AG08395 (cell line): ENCODE measurements at places on chromosomes 3 and 15.

GRCh38 chr3:12734960-12735359, 24.1 kb downstream of the TMEM40 start:
- no peak for DNase-seq

DNA sequence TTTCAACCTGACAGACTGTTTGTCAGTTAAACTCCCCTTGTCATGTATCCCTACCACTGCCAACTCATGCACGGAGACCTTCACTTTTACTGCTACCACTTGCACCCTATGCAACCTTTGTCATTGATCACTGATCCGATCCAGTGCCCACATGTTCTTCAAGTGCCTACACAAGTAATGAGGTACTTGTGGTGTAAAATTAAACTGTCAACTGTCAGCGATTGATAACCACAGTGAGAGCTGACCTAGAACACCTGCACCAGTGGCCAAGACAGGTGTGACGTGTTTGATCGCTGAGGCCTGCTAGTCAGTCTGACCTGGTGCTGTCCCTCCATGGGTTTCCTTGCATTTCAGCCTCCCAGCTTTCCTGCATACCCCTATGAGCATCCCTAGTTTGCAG, 55.6 kb downstream of the MECOM start:
- no peak for DNase-seq

DNA sequence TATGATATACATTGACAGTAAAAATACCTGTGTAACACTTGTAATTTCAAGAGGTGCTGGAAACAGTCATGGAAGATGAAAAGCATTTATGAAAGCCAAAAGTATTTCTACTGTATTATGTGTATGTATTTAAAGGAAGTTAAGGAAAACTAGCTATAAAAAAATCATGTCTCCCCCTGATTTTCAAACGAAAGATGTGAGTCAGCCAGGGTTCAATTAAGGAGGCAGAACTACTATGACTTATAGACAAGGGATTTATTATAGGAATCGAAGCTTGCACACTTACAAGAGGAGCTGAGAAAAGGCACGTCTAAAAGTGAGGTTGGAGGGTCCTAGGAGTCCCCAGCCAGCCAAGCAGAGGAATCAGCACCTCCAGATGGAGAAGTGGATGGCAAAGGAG, 119.4 kb downstream of the SUCLG2 start:
- no peak for DNase-seq

GRCh38 chr3:128359846-128360642, 106.6 kb downstream of the DNAJB8 start:
- no peak for DNase-seq

GRCh38 chr3:187737368-187738070, 7.7 kb downstream of the BCL6 start:
- DNase-seq, result peak; percentile 53

DNA sequence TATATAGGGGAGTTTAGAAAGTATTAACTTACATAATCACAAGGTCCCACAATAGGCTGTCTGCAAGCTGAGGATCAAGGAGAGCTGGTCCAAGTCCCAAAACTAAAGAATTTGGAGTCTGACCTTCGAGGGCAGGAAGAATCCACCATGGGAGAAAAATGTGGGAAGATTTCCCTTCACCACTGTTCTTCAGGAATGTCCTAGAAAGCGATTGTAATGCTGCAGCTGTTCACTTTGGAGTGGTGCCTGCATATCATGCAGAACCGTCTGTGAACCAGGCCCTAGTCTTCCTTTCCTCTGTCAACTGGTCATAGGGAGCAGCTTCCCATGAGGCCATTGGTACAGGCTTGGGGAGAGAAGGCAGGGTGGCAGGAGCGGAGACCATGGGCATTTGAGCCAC, 497.9 kb upstream of the ARPP21 start:
- DNase-seq, result no peak

GRCh38 chr3:39927479-39927878, 118.1 kb downstream of the MYRIP start:
- DNase-seq, result no peak

DNA sequence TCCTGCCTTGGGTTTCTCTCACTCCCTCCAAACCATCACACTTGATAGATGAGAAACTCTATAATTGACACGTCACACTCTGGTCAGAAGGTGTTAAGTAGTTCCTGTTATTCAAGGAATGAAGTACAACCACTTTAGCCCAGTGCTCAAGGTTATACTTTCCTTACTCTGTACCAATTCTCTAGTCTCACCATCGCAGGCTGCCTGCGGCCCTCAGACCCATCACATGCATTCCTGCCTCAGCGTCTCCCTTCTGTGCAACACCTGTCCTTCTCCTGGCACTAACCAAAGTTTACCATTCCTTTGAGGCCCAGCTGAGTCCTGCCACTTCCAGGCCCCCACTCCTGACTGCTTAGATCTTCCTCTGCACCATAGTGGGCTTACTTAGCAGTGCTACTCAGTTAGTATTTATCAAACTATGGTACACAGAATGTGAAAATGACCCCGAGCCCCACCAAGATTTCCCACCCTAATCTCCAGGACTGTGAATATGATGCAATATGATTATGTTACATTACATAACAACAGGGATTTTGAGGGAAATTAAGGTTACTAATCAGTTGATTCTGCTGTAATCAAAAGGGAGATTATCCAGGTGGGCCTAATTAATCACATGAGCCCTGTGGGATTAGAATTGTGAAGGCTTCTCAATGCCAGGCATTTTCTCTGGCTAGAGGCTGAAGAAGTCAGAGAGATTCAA, 36.2 kb downstream of the SPINK8 start:
- no peak for DNase-seq

- peak; percentile 4 for DNase-seq
These were observed 546.9 kb downstream of the RBMS3 start for GRCh38 chr3:29827756-29828155.

- no peak for DNase-seq
These were observed 19.5 kb downstream of the TBL1XR1 start for GRCh38 chr3:177177749-177178221.

- peak; percentile 58 for DNase-seq
These were observed 693 bp downstream of the RASGRP1 start for GRCh38 chr15:38563723-38564519.
